ENCODE measurements at places on chromosomes 11 and 22.

- ATAC-seq: no peak
Observed at GRCh38 chr11:70140711-70141485, 62.2 kb upstream of the FADD start.

GRCh38 chr11:83628622-83629355 lies 342.6 kb upstream of the CCDC90B start:
- no peak for ATAC-seq

DNA sequence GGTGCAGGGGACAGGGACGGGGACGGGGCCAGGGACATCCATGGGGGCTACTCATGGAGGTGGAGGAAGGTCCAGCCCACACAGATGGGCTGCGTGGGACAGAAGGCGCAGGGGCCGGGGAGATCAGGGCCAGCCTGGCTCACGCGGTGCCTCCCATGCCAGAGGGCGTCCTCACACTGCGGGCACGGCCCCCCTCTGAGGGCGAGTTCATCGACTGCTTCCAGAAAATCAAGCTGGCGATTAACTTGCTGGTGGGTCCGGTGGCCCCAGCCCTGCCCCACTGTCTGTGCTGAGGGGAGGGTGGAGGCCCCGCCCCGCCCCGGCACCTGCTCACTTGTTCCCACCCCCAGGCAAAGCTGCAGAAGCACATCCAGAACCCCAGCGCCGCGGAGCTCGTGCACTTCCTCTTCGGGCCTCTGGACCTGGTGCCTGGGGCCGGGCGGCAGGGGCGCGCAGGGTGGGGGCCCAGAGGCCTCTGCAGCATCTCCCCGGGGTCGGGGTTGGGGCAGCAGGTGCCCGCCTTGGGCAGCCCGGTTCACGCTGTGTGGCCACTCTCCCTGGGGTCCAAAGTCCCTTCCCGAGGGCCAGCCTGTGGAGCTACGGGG lies 15.8 kb downstream of the EPS8L2 start:
- no peak for ATAC-seq

- ATAC-seq: no peak
Observed at GRCh38 chr11:1404461-1405185, 14.9 kb downstream of the BRSK2 start.

GRCh38 chr11:35583126-35583525 lies 35.1 kb upstream of the FJX1 start:
- ATAC-seq: no peak

DNA sequence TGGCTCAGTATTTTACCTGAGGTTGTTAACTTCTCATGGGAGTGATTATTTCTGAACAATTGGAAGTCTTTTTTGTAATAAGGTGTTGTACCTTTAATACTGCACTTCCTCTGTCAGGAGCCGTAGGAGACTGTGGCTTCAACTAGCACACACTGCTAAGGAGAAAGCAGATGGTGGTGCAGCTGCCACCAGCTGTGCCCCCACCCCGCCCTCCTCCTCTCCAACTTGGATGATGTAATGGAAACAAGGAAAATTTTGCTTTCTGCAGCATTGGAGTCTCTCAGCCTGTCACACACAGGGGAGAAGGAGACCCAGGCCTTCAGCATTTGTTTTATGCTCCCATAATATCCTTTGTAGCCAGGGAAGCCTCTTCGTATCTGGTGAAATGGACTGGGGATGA lies 91.2 kb downstream of the TEAD1 start:
- ATAC-seq: no peak

Data from gastroesophageal sphincter (tissue), 4 donors.